ENCODE measurements at places on chromosomes 2 and 18. TPM values are rescaled to one million over a fixed set of nuclear protein-coding genes. Genes with fewer than 3 reads are reported as not detected.

The PTGR3 gene
- 12.1 TPM for total RNA-seq

The STEAP3 gene
- 0.73 TPM for total RNA-seq

The NTSR2 gene
- total RNA-seq = not detected

The TSPYL6 gene
- not detected for total RNA-seq

The CENPO gene
- 69.7 TPM for total RNA-seq

The CDK15 gene
- total RNA-seq = not detected

The ANKRD53 gene
- total RNA-seq = 1.2 TPM

The OTOS gene
- total RNA-seq = not detected

The ABCA12 gene
- total RNA-seq = 0.12 TPM

The ANKRD30BL gene
- not detected for total RNA-seq

The PTPRN gene
- 3.2 TPM for total RNA-seq

The STK39 gene
- total RNA-seq = 26.5 TPM

The DAW1 gene
- not detected for total RNA-seq

The C2orf72 gene
- total RNA-seq = 3.3 TPM

The MARCHF4 gene
- 0.86 TPM for total RNA-seq

The ZNF638 gene
- 185 TPM for total RNA-seq

The POTEC gene
- total RNA-seq = not detected

The SPC25 gene
- 39.3 TPM for total RNA-seq

The NLRC4 gene
- not detected for total RNA-seq

The AFF3 gene
- 20.9 TPM for total RNA-seq

The STARD6 gene
- total RNA-seq = not detected

The DNAJC5G gene
- total RNA-seq = not detected

The PJVK gene
- total RNA-seq = 5.8 TPM

The UGT1A4 gene
- not detected for total RNA-seq

The HOXD13 gene
- not detected for total RNA-seq

The ERBB4 gene
- total RNA-seq = 10.2 TPM

The RMDN2 gene
- total RNA-seq = 4.1 TPM

The BCL2 gene
- total RNA-seq = 14.1 TPM

The LONRF2 gene
- total RNA-seq = 5.2 TPM

The MDH1B gene
- total RNA-seq = 2.0 TPM

The SATB2 gene
- total RNA-seq = 9.2 TPM

The GKN1 gene
- total RNA-seq = not detected

The IL36RN gene
- total RNA-seq = not detected

The ZNF892 gene
- 20.2 TPM for total RNA-seq

The TUBA3E gene
- not detected for total RNA-seq

The CFAP210 gene
- total RNA-seq = 1.0 TPM

The CKAP2L gene
- total RNA-seq = 31.3 TPM

The FSHR gene
- not detected for total RNA-seq

The KLHL30 gene
- 0.25 TPM for total RNA-seq

The RAB6C gene
- total RNA-seq = not detected

The FOXI3 gene
- 0.12 TPM for total RNA-seq

The GALNT13 gene
- 7.4 TPM for total RNA-seq

The MTLN gene
- total RNA-seq = 16.1 TPM

The MLPH gene
- not detected for total RNA-seq

The PSMA8 gene
- not detected for total RNA-seq

The OXER1 gene
- total RNA-seq = 1.7 TPM

The CFAP65 gene
- 0.93 TPM for total RNA-seq

The XPO1 gene
- total RNA-seq = 238 TPM

The EPB41L3 gene
- total RNA-seq = 13.1 TPM

The TMEM198 gene
- 16.4 TPM for total RNA-seq

The TMEM37 gene
- 5.3 TPM for total RNA-seq

The CLEC4F gene
- total RNA-seq = not detected

The GAL3ST2 gene
- total RNA-seq = not detected

Data from neural crest cell (in vitro differentiated cells).